ENCODE measurements at places on chromosomes 6 and 20.

GRCh38 chr6:30493643-30494250 lies 4.4 kb downstream of the HLA-E start:
- DNase-seq = no peak

- no peak for DNase-seq
These were observed 44.2 kb upstream of the RNF24 start for GRCh38 chr20:4059606-4060005.

- no peak for DNase-seq
These were observed 152.7 kb downstream of the CD83 start for GRCh38 chr6:14270142-14270893.

DNA sequence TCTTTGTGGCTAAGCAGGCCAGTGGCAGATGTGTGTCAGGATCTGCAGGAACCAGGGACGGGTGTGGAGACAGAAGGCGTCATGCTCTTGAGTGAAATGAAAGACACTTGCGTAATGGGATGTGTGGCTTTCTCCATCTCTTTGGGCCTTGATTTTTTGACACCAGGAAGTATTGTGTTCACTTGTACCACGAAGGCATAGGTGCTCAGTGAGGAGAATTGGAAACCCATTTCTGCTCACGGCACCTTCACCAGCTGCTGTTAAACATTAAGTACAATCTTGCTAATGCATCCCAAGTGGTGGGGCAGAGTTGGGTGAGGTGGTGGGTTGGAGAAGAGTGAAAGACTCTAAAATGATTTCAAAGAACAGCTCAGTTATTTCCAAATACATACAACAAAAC lies 30.0 kb downstream of the GJA10 start:
- no peak for DNase-seq

DNA sequence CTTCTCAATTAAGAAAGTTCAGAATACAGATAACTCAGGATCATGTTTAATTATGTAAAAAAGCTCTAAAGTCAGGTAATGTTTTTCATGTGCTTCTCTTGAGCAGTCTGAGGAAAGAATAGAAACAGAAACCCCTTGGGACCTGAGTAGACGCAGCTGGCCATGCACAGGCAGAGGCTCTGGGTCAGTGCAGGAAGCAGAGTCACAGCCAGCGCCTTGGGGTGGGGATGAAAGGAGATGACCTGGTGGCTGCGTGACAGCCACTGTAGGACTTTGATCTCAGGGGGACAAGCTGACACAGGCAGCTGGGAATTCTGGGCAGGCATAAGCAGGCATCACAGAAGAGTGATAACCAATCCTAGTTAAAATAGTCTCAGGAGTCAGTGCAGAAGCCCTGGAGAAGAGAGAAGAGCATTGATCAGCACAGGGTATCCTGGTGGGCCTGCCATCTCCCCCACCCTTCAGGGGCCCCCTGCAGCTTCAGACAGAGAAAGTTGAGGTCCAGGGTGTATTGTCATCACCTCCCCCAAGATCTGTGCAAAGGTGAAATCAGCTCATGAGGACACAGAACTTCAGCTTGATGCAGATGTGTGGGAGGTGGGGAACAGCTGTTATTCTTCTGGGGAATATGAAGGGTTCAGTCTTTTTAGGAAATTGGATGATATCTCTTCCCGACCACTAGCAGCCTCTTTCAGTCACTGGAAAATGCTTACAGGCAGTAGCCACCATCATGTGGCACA lies 6.4 kb downstream of the HLA-DQB1 start:
- no peak for DNase-seq

DNA sequence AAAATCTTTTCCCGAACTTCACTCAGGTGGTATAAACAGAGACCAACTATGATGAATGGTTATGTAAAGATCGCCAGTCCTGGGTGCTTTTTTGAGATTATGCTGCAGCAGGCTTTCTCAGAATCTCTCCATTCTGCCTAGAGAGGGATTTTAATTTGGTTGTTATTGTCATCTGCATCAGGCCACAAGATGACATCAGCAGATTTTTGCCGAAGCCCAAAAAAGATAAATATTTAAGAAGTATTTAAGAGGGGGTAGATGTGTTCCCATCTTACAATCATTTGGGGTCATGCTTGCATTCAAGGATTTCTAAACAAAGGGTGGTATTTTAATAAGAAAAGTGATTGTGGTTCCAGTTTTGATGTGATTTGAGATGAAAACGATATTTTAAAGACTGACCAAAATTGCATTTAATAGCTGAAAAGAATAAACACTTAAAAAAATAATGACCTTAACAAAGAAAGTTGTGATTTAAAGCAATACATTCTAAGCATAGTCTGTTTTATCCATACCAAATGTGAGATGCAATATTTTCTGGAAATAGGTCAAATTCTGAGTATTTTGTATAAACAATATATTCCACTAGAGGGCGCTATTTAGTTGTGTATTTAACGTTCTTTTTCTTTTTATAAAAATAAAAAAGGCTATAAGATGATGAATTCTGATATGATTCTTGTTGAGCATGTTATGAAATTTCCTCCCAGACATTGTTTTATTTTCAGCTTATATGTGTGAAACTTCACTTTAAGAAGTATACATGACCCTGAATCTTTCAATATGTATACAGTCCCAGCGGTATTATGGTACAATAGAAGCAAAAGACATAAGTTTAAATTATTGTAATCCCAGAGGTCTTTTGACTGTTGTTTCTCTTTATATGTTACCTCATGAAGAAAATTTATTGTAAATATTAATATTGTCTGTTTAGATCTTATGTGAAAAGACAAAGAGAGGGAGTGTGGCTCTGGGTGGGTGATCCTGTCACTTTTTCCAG lies 51.0 kb upstream of the ZFP64 start:
- DNase-seq = peak; percentile 32

GRCh38 chr20:10487142-10488136 lies 52.3 kb downstream of the SLX4IP start:
- no peak for DNase-seq

- peak; percentile 88 for DNase-seq
These were observed 409 bp upstream of the ATXN1 start for GRCh38 chr6:16761471-16762267.

GRCh38 chr6:156658186-156658965 lies 118.8 kb upstream of the ARID1B start:
- no peak for DNase-seq

DNA sequence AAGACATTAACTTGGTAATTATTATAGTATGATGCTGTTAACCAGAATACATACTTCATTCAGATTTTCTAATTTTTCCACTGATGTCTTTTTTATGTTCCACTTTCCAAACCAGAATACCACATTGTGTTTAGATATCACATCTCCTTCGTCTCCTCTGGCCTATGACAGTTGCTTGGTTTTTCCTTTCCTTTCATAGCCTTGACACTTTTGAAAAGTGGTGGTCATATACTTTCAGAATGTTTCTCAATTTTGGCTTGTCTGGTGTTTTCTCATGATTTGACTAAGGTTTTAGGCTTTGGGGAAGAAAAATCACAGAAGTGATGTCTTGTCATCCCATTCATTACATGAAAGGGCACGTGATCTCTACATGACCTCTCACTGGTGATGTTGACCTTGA lies 24.3 kb upstream of the RIMS4 start:
- DNase-seq = no peak

DNA sequence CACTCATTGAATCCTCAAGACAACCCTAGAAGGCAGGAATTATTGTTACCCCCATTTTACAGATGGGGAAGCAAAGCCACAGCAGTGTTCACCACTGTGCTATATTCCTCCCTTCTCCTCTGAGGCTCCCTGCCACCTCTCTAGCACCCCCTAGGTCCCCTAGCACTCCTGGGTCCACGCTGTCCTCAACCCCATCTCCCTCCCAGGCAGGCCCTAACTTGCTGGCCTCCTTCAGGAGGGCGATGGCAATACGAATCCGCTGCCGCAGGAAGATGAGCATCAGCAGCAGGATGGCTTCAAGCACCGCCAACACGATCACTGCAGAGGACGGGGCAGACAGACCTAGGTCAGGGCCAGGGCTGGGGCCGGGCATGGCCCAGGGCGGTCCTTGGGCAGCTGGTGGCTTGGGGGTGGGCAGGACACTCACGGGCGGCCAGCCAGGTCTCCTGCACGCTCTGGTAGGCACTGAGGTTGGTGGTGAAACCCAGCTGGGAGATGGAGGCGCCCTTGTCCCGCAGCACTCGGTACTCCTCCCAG lies 7.8 kb upstream of the NEU1 start:
- no peak for DNase-seq

GRCh38 chr20:41187668-41188067 lies 50.3 kb downstream of the PLCG1 start:
- DNase-seq = no peak

DNA sequence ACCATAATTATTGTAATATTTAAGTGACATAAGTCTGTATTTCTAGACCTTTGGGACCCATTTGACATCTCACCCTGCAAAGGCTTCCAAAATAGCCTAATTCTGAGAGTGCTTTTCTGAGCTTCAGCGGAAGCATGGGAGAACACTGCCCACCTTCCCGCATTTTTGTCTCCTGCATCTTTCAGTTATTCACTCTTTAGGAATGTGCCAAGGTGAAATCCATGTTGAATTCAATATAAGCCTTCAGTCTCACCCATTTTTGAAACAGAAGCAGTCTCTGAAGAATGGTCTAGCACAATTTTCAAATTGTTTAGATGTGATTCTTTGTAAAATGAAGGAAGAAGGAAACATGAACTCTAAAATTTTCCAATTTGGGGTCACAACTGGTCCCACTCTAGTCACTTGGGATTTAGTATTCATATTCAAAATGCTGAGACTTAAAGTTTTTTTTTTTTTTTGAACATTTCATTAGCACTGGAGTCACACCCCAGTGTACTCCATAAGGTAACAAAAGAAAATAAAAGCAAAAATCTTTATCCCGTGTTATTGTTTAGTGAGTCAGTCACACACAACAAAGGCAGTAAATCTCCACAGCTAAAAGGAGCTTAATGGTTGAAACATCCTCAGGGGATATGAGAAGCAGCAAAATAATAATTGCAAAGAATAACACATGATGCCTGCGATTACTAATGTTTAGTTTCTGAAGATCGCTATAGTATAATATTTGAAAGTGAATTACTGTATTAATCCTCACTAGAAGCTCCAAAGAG lies 479.9 kb upstream of the BTBD3 start:
- no peak for DNase-seq

GRCh38 chr6:30160785-30161531 lies at the start of gene TRIM10:
Gene TRIM10, minus strand, starts transcription at chr6:30161211. Its CDS starts 353 bp downstream, at chr6:30160858.
- DNase-seq = no peak

- no peak for DNase-seq
These were observed 83.0 kb upstream of the RALY start for GRCh38 chr20:33910529-33911327.

GRCh38 chr20:23039136-23039875 lies 4.2 kb downstream of the SSTR4 start:
- no peak for DNase-seq

GRCh38 chr6:35716798-35717197 lies 20.0 kb upstream of the ARMC12 start:
- no peak for DNase-seq

- DNase-seq = no peak
These were observed 44.7 kb upstream of the GRIK2 start for GRCh38 chr6:101348816-101349215.

DNA sequence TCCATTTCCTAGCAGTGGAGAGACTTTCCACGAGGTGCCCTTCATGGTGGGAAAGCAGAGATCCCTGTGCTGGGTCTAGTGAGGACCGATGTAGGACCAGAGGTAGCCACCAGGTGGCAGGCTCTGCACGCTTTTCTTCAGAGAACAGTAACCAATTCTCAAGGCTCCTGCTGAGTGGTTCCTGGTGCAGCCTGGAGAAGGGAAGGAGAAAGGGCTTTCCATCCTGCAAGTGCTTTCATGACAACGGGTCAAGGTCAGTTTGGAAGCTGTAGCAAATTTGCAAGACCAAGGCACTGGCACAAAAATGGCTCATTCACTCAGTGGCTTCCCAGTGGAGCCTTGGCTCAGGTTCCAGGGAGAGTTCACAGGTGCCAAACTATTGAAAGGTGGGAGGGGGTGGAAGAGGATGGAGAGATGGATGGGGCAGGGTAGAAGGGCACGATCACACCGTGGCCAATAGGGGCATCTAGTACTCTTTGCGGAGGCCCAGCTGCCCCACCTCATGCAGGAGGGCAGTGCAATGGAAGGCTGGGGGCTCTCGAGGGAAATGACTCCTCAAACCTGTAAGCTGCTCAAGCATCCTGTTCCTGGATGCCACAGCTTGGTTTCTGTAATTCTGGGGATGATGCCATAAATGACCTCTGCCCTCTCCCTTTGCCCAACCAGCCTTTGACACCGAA lies 25.5 kb upstream of the KCNK16 start:
- peak; percentile 39 for DNase-seq

DNA sequence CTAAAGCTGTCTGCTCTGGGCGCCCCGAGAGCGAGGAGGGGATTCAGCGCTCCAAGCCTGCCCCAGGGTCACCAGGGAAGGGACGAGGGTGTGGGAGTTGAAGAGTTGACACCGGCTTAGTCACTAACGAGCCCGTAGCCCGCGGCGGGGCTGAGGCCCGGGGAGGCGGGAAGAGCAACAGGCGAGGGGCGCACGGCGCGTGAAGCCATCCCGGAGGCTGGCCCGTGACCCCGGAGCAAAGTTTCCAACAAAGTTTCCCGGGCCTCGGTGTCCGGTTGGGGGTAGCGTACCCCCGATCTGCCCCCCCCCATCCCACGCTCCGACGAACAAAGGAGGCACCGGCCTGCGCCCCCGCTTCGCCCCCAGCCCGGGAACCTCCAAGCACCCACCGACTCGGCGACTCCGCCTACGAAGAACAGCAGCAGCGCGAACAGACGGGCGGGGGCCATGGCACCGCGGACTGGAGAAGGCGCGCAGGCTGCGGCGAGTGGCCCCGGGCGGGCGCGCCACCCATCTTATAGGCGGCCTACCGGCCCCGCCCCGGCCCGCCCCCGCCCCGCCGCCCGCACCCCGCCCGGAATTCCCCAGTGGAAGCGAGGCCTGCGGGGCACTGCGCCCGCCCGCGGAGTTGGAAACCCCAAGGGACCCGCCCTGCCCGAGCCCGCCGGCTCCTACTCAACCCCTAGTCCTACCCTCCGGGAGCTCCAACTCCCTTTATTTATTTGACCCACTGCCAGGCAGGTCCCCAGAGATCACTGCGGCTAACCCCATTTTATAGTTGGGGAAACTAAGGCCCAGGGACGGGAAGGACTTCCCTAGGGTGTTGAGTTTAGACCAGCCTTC lies at the start of gene SDC4:
TSS of gene SDC4 (minus strand) at position 489 of the 843 bp plus-strand sequence. CDS start at position 449, 40 bp downstream.
- DNase-seq = peak; percentile 58

DNA sequence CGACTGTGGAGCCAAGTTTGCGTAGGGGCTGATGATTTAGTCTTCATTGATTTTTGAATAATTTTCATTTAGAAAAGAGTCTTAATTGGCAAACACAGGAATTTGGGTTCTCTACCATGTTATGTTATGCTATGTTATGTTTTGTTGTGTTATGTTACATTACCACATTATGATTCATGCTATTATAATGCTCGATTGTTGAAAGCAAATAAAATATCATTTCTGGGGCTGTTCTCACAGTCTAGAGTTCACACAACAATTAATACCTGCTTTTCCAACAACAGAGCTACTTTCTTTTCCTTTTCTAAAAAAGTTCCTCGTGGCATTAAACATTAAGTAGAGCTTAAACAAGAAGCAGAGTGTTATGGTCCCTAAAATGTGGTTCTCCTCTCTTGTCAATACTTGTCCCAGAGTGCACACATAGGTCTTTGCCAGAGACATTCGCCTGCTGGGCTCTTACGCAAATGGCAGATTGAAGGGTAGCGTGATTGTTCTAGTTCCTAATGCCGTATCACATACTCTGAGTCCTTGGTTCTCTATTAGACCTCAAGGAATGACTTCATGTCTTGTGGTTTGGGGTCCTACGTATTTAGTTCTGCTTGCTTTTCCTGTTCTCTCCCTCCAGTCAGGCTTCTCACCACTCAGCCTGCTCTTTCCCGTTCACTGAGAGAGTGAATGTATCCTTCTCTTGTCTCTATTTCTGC lies 370.3 kb downstream of the CD109 start:
- no peak for DNase-seq

Measured in CD4-positive, alpha-beta T cell treated with Interleukin-15 for 4 hours (primary cell).